NCI-H1105 (cell line): ENCODE measurements at places on chromosomes 6 and 20.

- DNase-seq: no peak
Measured at GRCh38 chr6:150492507-150492906, 107.2 kb upstream of the PLEKHG1 start.

DNA sequence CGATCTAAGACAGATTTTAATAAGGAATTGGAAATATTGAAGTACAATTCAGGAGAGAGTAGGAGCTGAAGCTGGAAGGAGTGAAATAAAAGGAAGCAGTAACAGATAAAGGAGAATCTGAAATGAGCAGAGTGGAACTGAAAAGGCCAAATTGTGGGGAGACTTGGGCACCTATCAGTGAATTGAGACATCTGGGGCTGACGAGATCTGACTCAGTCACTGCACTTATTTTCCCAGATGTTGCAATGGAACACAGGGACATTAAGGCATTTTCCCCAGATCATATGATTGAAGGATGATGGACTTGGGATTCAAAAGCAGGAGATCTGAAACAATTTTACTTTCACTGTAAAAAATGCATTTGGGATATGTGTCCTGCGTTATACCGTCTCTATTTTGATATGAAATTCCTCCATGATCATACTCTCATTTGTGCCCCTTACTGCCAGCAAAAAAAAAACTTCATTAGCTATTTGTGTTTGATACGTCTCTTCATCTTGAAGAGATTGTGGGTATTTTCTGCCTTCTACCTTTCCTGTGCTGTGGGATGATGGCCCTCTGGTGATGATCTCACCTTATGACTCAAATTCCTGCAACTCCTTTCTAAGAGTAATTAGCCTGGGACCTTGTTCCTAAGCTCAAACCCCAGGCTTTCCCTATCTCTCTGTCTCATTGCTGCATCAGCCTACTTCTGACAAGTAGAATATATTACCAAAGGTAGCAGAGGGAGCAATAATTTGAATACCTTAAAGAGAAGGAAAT, 278.5 kb upstream of the MAN1A1 start:
- DNase-seq: no peak

GRCh38 chr6:143695130-143695968, 17.6 kb downstream of the PHACTR2 start:
- no peak for DNase-seq

GRCh38 chr20:49392745-49393144, 89.7 kb downstream of the KCNB1 start:
- peak; percentile 43 for DNase-seq

DNA sequence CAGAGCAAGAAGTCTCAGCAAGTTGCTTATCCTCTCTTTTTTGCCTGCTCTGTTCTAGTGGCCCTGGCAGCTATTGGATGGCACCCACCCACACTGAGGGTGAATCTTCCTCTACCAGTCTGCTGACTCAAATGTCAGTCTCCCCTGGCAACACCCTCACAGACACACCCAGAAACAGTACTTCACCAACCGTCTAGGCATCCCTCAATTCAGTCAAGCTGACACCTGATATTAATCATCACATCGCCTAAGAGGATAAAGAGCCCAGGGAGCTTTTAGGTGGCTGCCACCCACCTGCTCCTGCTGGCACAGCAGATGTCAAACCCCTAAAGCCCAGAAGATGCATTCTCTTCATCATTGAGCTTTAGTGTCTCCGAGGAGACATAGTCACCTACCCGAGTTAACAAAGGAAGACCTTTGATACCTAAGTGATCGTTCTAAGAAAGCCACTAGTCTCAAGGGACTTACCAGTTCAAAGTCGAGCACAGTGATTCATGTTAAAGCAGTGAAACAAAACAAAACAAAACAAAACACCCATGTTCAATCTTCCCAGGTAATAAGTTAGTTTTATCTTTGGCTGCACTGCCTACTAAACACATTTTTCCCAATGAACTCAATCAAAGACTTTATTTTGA, 97.7 kb upstream of the KCNQ5 start:
- peak; percentile 18 for DNase-seq
